ENCODE measurements at places on chromosomes 7 and 10.

GRCh38 chr10:85916286-85916685 lies 450.3 kb downstream of the GRID1 start:
- no peak for DNase-seq

DNA sequence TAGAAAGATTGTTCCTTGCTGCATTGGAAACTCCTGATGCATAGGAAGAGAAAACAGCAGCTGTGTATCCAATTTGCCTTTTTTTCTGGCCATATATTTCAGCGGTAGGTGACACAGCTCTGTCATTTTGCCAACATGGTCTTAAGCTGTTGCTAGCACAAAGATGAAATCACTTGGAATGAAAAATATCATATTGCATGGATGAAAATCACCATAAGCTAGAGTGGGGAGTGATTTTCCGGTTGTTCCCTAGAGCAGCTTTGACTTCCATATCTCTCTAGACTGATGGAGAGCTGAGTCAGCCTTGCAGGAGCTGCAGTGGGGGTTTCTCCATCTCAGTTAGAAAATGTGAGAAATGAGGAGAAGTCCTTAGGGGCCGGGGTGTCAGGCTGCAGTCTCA lies 38.3 kb upstream of the BTBD16 start:
- DNase-seq = no peak

- no peak for DNase-seq
Measured at GRCh38 chr7:158725506-158725800, 20.8 kb upstream of the NCAPG2 start.

DNA sequence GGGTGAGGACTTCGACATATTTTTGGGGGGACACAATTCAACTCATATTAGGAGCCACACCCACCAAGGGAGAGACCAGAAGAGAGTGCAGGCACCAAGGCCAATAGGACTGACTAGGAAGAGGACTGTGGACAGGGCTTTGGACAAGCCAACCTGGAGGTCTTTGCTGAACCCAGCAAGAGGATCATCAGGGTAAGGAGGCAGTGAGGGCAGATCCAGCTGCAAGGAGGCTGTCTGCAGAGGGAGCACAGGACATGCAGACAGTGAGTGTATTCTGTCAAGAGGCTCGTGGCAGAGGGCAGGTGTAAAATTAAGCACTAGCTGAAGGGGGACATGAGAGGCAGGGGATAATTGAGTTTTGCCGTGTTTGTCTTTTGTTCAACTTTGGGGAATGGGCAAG lies 83.4 kb upstream of the MGMT start:
- no peak for DNase-seq

GRCh38 chr10:60388709-60389301 lies 870 bp downstream of the ANK3 start:
- no peak for DNase-seq

DNA sequence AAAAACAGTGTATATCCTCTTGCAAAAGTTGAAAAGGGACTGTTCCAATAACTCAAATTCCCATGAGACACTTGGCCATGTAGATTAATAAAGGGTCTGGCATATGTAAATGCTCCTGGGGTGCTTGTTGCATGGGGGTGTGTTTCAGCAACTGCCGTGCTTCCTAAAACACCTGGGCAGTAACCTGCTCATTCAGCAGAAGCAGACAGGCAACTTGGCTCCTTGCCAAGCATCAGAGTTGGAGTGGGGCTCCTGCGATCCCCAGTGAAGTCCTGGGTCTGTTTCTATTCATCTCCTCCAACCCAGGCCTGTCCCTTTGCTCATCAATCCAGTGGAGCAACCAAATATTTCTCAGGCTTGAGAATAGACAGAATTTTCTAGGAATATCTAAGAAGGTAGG lies 42.2 kb upstream of the ADAM12 start:
- no peak for DNase-seq

GRCh38 chr7:6718124-6718523 lies 11.4 kb upstream of the ZNF12 start:
- no peak for DNase-seq

- peak; percentile 18 for DNase-seq
Measured at GRCh38 chr10:77837925-77838595, 88.5 kb downstream of the DLG5 start.

- no peak for DNase-seq
Measured at GRCh38 chr7:29826904-29827303, 20.6 kb downstream of the WIPF3 start.

- no peak for DNase-seq
Measured at GRCh38 chr10:70770001-70770400, 15.2 kb downstream of the TBATA start.

DNA sequence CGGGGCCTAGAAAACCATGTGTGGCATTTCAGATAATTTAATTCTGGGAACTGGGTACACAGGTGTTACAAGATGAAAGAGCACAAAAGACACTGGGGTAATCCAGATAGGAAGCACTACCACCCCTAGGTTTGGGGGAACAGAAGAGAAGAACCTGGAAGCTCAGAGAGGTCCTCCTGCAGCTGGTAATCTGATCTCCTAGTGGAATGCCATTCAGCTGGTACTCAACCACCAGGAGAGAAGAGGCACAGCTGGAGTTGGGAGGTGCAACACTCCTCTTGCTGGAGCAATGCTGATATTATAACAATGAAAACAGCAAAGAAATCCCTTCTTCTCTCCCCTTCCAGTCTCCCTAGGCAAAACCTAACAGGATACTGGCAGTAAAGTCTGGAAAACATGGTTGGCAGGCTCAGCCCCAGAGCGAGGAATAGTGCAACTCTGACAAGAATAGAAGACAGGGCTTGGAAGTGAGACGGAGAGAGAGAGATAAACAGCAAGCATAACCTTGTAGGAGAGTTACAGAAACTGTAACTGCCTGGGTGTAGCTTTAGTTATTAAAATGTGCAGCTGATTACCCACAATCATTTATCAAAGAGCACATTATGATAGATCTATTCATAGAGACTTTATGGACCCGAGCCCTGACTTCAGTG lies 35.0 kb downstream of the NRF1 start:
- no peak for DNase-seq

DNA sequence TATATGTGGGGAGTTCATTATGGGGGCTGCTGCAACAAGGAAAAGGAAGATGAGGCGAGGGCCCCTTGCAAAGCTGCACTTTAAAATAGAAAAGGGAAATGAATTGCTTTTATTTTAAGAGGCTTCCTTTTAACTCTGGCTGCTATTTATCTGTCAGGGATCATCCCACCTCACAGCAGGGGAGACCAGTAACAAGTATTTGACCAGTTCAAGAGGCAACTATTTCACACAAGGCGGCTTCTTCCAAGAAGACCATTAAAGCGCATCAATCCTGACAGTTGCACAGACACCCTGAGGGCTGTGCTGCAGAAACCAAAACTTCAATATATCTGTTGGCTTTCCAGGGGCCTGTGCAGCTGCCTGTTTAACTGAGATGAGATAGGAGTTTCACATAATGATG lies 1009.2 kb downstream of the SORCS3 start:
- no peak for DNase-seq

DNA sequence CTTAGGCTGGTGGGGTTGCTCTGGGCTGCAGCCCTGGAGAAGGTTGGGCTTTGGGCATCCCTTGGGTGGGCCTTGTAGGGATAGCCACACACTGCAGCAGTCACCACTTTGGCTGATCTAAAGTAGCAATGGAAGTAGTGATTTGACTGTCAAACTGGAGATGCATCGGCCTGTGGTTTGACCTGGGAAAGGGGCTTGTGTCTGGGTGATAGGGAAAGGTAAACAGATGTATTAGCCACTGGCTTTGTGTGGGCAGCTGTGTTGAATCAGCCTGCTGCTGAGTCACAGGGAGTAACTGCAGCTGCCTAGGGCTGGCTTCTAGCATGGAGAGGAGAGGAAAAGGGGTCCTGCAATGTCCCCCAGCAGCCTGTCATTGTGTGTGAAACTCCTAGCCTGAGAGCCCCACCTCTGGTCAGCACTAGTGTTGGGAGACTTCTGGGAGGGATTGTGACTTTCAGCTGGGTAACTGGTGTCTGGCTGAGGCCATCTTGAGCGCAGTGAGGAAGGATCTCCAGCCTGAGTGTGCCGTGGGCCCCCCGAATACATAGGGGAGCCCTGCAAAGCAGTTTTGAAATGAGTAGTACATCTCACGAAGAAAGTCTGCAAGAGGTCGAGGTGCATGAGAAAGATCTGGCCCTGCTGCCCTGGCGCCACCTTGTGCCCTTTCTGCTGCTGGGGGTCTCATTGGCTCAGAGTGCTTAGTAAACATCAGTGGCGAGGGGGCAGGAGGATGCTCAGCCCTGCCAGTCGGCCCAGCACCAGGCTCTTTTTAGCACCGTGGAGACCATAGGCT lies 117.3 kb downstream of the FANK1 start:
- no peak for DNase-seq

GRCh38 chr7:3915337-3915878 lies 614.4 kb downstream of the SDK1 start:
- no peak for DNase-seq

DNA sequence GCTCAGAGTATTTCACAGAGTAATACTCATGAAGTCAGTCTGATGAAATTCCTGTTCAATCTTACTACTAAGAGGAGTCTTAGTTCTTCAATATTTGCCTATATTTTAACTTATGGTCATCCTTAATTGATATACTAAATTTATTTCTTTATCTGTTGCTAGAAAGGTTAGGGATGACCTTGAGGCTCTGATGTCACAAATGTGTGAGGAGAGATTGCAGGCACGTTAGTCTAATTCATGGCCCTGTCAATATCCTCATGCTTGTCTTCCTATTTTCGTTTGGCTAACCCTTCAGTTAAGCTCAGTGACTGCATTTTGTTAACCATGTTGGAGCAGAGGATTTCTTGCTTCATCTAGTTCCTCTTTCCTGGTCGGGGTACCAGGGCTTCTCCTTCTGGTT lies 704.7 kb upstream of the COBL start:
- DNase-seq = no peak

- DNase-seq = no peak
Measured at GRCh38 chr10:9198611-9199010, 1144.1 kb downstream of the GATA3 start.

- no peak for DNase-seq
Measured at GRCh38 chr10:112896722-112897121, 53.3 kb upstream of the TCF7L2 start.

- no peak for DNase-seq
Measured at GRCh38 chr10:9824631-9825071, 1193.0 kb upstream of the CELF2 start.

DNA sequence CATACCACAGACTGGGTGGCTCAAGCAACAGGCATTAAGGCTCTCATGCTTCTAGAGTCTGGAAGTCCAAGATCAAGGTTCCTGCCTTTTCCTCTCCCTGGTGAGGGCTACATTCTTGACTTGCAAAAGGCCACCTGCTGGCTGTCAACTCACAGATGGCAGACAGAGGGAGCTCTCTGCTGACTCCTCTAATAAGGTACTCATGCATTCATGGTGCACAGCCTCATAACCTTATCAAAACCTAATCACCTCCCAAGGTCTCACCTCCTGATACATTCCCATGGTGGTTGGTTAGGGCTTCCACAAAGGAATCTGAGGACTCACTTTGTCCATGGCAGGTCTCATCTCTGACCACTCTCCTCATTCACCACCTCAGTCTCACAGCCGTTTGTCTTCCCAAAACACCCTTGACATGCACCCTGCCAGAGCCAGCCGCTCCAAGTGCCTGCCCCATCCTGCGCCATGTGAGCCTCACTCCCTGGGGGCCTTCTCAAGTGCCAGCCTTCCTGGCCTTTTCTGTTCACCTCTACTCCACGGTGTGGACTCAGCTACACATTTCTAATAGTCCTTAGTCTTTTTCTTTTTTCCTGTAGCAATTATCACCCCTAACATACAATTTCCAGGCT lies 400.3 kb upstream of the ADARB2 start:
- DNase-seq = peak; percentile 21

Data from neuronal stem cell (in vitro differentiated cells).